ENCODE measurements at places on chromosomes 4 and X.
A peak's percentile ranks its signal among the peaks of the same experiment; 100 is the strongest.

DNA sequence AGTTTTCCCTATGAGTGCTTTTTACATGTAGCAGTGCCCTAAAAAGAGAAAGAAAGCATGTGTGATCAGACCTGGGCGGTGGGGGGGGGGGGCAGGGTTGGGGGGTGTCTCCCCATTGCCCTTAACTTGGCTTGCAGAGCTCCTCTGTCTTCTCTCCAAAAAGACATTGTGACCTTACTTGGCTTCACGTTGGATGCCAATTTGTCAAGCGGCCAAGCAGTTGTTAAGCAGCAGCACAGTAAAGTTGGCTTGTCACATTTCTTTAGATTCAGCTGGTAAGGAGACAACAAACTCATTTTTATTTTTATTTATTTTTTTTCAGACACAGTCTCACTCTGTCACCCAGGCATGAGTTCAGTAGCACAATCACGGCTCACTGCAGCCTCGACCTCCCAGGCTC is 57.3 kb upstream of the ZNF157 start:
- no peak for DNase-seq

GRCh38 chr4:78922207-78922606 is 17.0 kb downstream of the PAQR3 start:
- DNase-seq: peak; percentile 83

GRCh38 chr4:89142691-89143669 is 31.6 kb downstream of the TIGD2 start:
- DNase-seq: no peak

GRCh38 chrX:12325171-12325570 is 186.9 kb downstream of the FRMPD4 start:
- DNase-seq: no peak

GRCh38 chr4:21652508-21653231 is 295.9 kb downstream of the KCNIP4 start:
- no peak for DNase-seq

DNA sequence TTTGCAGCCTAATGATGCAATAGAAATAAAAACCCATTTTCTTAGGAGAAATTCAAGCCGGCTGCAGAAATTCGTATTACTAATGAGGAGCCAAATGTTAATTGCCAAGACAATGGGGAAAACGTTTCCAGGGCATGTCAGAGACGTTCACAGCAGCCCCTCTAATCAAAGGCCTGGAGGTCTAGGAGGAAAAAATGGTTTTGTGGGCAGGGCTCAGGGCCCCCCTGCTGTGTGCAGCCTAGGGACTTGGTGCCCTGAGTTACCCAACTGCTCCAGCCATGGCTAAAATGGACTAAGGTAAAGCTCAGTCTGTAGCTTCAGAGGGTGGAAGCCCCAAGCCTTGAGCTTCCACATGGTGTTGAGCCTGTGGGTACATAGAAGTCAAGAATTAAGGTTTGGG is 461.4 kb downstream of the FAT4 start:
- no peak for DNase-seq

GRCh38 chr4:184344435-184344834 is 126.8 kb upstream of the ENPP6 start:
- no peak for DNase-seq

- no peak for DNase-seq
These were observed 449 bp downstream of the CTPS2 start for GRCh38 chrX:16711893-16712547.

DNA sequence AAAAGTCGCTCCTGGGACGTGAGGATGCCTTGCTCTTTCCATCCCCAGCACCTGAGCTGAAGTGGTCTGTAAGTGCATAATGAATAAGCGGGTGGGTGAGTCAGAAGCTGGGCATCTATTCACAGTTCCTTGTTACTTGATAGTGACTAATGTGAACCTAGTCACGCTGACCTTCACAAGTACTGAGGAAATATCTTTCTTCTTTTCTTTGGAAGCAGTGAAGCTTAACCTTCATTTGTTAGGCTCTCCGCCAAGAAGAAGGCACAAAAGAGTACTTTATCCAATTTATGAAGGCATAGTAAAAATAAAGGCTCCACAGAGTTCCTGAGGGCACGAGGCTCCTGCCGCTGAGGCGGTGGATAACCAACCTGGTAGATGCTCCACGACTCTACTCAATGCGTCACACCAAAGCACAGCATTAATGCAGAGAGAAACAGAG is 475.7 kb upstream of the SLIT2 start:
- peak; percentile 81 for DNase-seq

DNA sequence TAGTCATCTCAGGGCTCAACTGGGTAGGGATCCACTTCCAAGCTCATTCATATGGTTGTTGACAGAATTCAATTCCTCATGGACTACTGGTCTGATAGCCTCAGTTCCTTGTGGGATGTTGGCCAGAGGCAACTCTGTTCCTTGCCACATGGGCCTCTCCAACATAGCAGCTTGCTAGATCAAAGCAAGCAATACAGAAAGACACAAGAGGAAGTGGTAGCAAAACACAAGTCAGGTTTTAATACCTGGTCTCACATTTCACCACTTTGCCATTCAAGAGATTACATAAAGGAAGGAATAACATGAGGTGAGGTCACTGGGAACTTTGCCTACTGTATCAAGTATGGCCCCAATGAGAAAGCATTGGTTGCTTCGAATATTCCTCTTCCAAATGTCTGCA is 79.2 kb downstream of the PRSS12 start:
- no peak for DNase-seq

DNA sequence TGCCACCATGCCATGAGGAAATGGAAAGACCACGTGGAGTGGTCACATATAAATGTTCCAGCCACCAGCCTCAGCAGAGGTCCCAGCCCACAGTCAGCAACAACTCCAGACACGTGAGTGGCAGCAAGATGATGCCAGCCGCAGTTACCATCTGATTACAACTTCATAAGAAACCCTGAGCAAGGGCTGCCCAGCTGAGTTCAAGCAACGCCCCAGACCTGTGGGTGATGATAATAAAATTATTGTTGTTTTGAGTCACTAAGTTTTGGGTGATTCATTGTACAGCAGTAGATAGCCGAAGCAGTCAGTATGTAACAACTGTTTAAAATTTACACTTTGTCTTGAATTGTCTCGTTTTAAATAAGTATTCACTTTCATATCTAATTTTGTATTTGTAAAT is 5.8 kb upstream of the CCNG2 start:
- no peak for DNase-seq

DNA sequence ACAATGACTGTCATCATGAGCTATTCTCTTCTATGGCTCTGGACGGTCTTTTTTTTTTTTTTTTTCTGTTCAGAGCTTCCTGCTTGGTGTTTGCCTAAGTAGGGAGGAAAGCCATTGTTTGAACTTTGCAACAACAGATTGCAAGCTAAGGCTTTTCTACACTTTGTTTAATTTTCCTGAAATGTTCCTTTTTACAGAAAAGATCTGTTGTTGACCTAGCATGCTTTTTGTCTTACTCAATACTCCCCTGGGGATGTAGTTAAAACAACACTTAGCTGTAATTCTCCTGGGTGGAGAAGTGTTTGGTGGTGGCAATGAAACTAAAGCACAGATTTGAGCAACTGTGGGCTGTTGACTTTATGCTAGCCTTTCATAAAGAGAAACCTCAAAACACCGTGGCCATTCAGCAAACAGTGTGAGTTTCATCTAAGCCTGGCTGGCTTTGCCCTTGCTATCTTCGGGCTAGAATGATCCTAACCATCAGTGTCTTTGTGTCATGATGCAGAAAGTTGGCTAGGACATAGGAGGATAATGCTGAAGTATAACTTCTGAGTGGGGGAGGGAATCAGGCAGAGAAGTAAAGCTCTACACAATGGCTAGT is 110.5 kb downstream of the ANXA3 start:
- DNase-seq: peak; percentile 33

DNA sequence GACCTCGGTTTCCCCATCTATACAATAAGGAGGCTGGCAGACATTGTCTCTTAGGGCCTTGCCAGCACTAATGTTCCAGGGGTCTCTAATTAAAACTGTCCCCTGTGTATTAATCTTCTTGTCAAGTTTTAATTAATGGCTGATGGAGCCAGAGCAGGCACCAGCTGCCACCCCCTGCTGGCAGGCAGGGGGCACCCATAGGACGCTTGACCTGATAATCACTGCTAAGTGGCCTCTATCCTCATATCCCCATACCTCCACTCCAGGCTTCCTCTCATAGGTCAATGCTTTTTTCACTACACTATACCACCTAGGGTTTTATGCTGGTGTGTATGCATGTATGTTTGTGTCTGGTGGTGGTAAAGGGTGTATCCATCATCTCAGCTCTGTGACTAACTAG is 89.4 kb downstream of the EFNB1 start:
- no peak for DNase-seq

DNA sequence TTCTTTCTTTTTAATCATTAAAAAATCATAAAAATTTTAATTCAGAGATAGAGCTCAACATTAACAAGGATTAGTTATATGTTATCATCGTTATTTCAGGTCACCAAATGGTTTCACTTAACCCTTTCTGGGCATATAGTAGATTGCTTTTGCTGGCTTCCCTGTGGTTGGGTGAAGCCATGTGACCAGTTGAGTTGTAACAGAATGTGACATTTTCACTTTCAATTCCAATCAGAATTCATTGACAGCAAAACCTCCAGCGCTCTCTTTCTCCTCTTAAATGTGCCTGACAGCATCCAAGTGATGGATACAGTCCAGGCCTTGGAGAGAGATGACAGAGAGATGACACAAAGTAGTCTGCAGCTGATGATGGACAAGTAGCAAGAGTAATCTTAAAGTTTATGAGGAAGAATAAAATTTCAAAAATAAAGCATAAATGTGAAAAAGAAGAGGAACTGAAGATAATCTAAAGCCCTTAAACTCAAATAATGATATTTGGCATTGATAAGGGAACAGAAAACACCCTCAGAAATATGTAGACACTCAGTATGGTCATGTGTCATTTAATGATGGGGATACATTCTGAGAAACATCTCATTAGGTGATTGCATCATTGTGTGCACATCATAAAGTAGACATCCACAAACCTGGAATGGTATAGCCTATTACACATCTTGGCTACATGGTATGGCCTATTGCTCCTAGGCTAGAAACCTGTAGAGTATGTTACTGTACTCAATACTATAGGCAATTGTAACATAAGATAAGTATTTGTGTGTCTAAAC is 92.3 kb upstream of the QRFPR start:
- DNase-seq: no peak

- peak; percentile 45 for DNase-seq
These were observed 19.0 kb downstream of the GAB3 start for GRCh38 chrX:154731881-154732280.

DNA sequence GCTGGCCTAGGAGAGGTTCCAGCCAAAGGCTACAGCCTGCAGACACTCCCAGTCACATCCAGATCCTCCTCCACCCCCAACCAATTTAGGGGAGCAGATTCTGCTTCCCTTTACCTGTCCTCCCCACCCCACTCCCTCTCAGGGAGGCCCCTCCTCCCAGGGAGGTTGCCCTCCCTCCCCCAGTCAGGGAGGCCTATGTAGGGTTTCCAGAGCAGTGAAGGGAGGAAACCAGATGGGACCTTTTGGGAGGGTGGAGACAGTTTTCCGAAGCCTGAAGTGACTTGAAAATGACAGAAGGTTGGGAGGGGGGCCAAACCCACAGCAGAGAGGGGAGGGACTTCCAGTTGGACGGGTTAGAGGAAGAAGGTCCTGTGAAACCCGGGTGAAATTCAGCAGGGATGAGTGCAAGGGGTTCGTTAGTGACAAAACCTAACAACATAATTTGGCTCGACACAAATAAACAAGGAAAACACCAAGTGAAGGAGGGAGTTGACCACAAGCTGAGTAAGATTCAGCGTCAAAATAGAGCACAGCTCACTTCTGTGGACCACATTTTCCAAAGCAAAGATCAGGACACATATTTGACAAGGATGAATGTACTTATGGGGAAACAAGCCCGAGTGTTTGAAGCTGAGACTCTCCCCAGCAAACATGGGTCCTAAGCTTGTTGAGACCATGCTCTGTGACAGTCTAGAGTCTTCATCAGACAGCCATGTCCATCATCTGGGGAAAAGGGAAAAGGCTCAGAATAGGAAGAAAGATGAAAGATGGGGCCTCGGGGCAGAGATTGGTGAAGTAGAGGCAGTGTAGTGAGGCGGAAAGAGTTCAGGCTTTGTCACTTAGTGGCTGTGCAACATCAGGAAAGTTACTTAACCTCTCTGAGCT is 46.4 kb downstream of the PRPS1 start:
- DNase-seq: no peak

- DNase-seq: no peak
These were observed 108.1 kb downstream of the UCHL1 start for GRCh38 chr4:41364876-41365275.

GRCh38 chr4:41002309-41002708 is 212.0 kb downstream of the APBB2 start:
- DNase-seq: no peak

DNA sequence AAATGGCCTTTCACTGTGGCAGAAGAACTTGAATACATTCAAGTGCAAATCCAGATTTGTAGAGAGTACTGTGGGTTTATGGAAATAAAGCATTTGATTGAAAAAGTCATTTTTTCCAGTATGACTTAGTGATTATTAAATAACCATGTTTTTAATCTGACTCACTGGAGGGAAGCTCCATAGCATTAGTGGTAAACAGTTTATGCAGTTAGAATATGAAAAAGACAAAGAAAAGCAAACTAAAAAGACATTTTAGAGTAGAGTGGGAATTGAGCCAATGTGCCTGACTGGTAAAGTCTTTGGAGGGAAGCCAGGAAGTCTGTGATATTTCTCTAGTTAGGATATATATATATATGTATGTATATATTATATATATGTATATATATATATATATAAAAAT is 53.4 kb downstream of the FAT4 start:
- peak; percentile 70 for DNase-seq

DNA sequence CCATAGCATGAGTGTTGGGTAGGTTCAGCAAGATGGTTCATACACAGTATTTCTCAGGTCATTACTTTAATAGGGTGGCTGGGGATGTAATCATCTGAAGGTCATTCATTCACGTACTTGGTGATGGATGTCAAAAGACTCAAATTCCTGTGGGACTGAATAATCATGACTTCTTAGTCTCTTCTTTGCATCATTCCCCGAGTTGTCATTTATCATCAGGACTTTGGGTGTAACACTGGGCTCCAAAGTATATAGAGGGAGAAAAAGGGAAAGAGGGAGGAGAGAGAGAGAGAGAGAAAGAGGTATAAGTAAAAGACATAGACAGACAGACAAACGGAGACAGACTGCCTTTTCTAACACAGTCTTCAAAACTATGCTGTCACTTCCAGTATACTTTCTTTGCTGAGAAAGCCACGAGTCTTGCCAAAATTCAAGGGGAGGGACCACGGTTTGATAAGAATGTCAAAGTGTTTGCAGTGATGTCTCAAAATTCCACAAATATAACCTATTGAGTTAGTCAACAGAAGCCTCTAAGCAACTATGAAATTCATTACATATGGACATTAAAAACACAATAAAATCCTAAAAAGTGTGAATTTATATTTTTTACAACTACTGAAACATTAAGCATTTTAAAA is 55.9 kb downstream of the UGT2A3 start:
- DNase-seq: no peak

DNA sequence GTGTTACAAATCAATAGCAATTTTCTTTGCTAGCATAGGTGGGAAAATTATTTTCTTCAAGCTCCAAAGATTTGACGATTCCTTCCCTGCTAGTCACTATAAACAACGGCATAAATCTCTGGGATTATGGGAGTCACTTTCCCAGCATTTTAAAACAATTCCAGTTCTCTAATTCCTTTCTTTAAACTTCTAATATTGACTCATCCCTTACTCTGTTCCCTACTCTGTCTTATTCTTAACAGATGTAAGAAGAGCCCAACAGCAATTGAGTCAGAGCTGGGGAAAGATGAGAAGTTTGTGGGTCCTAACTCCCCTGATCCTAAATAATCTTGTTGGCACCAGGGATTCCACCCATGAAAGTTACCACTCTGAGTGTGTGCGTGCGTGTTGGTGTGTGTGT is 47.4 kb upstream of the IL21 start:
- DNase-seq: peak; percentile 88

GRCh38 chrX:74408304-74408703 is 13.0 kb upstream of the SLC16A2 start:
- DNase-seq: no peak
